Liver (tissue), 10 donors: ENCODE measurements at places on chromosomes 3 and 15. TPM values are rescaled to one million over a fixed set of nuclear protein-coding genes. Genes with fewer than 3 reads are reported as not detected.

GRCh38 chr15:75335705-75336355, at the start of gene COMMD4:
COMMD4 (plus strand) TSS chr15:75336063; CDS start chr15:75336090, 27 bp downstream.
- H3K36me3 ChIP-seq: peaks cover 8% of the 10 kb centered on the region
- H3K27ac ChIP-seq: peak within 1 kb of the TSS; percentile 32
- DNase-seq: peak; percentile 90
- H3K27me3 ChIP-seq: no peaks in the 10 kb centered on the region
- H3K4me1 ChIP-seq: peaks cover 18% of the 10 kb centered on the region

GRCh38 chr3:33775363-33775762, 23.1 kb upstream of the PDCD6IP start:
- no peaks in the 10 kb centered on the region for H3K27me3 ChIP-seq
- no peak overlapping the region for H3K4me3 ChIP-seq
- no peak overlapping the region for H3K27ac ChIP-seq
- H3K36me3 ChIP-seq: no peaks in the 10 kb centered on the region
- H3K4me1 ChIP-seq: no peaks in the 10 kb centered on the region

DNA sequence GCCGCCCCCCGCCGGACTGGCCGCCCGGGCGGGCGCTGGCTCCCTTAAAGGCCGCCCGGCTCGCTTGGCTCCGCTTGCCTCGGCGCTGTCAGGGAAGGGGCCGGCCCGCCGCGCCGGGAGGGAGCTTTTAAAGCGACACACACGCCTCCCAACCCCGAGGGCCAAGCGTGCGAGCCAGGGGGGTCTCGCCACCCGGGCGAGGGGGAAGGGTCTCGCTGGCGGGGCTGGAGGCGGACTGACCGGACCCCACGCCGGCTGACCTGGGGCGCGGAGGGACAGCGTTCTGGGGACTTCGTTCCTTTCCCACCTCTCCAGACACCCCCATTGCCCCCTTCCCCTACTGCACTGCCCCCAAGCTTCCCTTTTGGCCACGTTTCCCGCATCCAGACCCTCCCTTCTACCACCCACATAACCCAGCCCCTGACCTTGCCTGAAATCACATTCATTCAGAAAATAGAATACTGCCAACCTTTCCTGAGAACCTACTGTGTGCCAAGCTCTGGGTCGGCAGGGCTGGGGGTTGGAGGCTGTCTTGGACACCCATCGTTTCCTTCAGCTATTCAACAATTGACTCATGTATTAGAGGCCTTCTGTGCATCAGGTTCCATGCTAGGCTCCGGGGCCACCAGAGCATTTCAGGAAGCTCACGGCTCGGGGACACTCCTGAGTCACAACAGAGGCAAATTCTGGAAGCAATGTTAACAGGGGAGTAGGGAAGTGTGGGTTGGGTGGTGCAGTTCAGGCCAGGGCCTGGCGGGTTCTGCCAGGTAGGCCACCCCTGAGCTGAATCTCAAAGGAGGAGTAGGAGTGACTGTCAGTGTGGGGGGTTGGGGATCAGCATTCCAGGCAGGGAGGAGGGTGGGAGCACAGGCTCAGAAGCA, at the start of gene INSYN1:
Gene INSYN1 (minus strand): TSS at position 102 of the 881 bp plus-strand sequence. CDS start 2,221 bp downstream, outside the sequence.
- H3K4me1 ChIP-seq: peaks cover 4% of the 10 kb centered on the region
- no peak within 1 kb of the TSS for H3K27ac ChIP-seq
- H3K4me3 ChIP-seq: peak within 1 kb of the TSS; percentile 57
- no peak for DNase-seq
- no peaks in the 10 kb centered on the region for H3K36me3 ChIP-seq

GRCh38 chr3:123025642-123026521, 1.7 kb downstream of the SEMA5B start:
- no peaks in the 10 kb centered on the region for H3K36me3 ChIP-seq
- H3K27me3 ChIP-seq: no peaks in the 10 kb centered on the region
- peaks cover 31% of the 10 kb centered on the region for H3K4me1 ChIP-seq
- H3K27ac ChIP-seq: no peak overlapping the region

GRCh38 chr3:23548706-23549105, 257.0 kb upstream of the UBE2E1 start:
- H3K27ac ChIP-seq: no peak overlapping the region
- no peaks in the 10 kb centered on the region for H3K36me3 ChIP-seq
- no peaks in the 10 kb centered on the region for H3K4me1 ChIP-seq
- no peak for DNase-seq
- no peaks in the 10 kb centered on the region for H3K27me3 ChIP-seq

DNA sequence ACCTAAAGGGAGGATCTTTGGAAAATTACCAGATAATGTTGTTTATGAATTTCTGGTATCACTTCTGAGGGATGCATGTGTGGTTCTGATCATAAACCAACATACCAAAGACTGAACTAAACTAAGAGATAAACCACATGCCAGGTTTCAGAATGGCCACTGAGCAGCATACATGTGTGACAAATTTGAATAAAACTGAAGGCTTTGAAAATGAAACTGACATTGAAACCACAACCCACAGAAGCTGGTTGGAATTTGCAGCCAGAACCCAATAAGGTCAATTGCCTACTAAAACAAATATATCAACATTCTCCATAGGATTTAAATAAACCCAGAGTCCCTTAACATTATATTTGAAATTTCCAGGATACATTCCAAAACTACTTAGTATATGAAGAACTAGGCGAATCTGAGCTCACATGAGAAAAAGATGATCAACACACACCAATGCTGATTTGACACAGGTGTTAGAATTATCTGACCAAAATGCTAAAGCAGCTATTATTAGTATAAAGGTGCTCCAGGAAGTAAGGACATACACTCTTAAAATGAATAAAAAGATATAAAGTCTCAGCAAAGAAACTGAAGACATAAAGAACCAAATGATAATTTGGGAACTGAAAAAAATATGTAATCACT, 125.0 kb downstream of the ZNF280D start:
- H3K4me3 ChIP-seq: no peak overlapping the region
- no peaks in the 10 kb centered on the region for H3K27me3 ChIP-seq
- no peaks in the 10 kb centered on the region for H3K36me3 ChIP-seq
- H3K27ac ChIP-seq: no peak overlapping the region

GRCh38 chr3:97815149-97815917, 6.5 kb upstream of the CRYBG3 start:
- no peak overlapping the region for H3K27ac ChIP-seq
- no peak overlapping the region for H3K4me3 ChIP-seq
- H3K36me3 ChIP-seq: no peaks in the 10 kb centered on the region
- no peaks in the 10 kb centered on the region for H3K27me3 ChIP-seq

DNA sequence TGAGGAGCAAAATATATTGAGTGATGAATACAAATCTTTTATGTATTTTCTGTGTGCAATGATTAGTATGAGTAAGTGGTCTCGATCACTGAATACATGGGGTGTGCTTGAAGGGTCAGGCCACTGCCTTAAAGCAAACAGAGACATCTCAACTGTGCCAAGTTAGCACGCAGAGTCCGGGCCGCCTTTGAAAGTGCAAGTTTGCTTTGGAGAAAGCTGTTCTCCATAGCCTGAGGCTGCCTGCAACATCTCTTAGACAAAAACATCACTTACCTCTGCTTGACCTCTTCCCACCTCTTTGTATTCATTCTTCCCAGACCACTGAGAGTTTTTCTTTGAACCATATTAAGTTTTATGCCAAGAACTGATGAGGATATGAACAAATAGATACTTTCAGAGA, 267.0 kb downstream of the ZBTB20 start:
- H3K4me3 ChIP-seq: no peak overlapping the region
- DNase-seq: no peak
- H3K4me1 ChIP-seq: peaks cover 26% of the 10 kb centered on the region
- no peak overlapping the region for H3K27ac ChIP-seq
- H3K36me3 ChIP-seq: no peaks in the 10 kb centered on the region
- H3K27me3 ChIP-seq: no peaks in the 10 kb centered on the region

- H3K4me3 ChIP-seq: no peak within 1 kb of the TSS
- no peaks in the 10 kb centered on the region for H3K4me1 ChIP-seq
- no peak within 1 kb of the TSS for H3K27ac ChIP-seq
- no peaks in the 10 kb centered on the region for H3K27me3 ChIP-seq
- H3K36me3 ChIP-seq: no peaks in the 10 kb centered on the region
Measured at GRCh38 chr3:184096811-184097383, at the start of gene HTR3E. HTR3E (plus strand) TSS chr3:184097064; CDS start chr3:184097530, 466 bp downstream.

- DNase-seq: no peak
- no peaks in the 10 kb centered on the region for H3K27me3 ChIP-seq
- H3K4me3 ChIP-seq: no peak overlapping the region
- H3K27ac ChIP-seq: no peak overlapping the region
- H3K36me3 ChIP-seq: no peaks in the 10 kb centered on the region
Measured at GRCh38 chr3:194323785-194324735, 27.1 kb downstream of the CPN2 start.

GRCh38 chr3:56800130-56800831, 1.5 kb downstream of the ARHGEF3 start:
- no peak for DNase-seq
- no peaks in the 10 kb centered on the region for H3K27me3 ChIP-seq
- no peaks in the 10 kb centered on the region for H3K36me3 ChIP-seq
- peak overlapping the region; percentile 64 for H3K4me3 ChIP-seq
- no peaks in the 10 kb centered on the region for H3K4me1 ChIP-seq
- H3K27ac ChIP-seq: no peak overlapping the region

DNA sequence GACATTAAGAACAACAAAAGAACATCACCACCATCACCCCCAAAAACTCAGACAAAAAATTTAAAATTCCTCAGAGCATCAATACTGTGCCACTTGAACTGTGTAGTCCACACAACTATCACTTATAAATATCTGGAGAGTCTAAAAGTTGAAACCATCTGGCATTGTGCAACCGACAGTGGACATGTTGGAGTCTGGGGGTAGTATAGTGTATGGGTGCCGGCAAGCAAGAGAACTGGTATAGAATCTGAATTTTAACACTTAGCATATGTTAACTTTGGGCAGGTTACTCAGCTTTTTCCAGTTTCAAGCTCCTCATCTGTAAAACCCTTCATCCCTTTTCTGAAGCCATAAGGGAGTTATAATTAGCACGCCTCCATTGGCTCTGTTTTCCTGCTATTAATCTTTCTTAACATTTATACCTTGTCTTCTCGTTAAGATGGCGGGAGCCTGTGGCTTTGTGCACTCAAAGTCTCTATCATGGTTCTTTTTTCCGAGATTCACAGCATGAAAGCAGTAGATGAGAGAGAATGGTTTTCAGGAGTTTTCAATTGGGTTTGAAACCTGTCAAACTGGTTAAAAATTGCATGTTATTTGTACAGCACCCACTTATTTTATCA, 255.7 kb upstream of the TBL1XR1 start:
- no peaks in the 10 kb centered on the region for H3K36me3 ChIP-seq
- H3K4me3 ChIP-seq: no peak overlapping the region
- no peak for DNase-seq
- peaks cover 4% of the 10 kb centered on the region for H3K4me1 ChIP-seq

DNA sequence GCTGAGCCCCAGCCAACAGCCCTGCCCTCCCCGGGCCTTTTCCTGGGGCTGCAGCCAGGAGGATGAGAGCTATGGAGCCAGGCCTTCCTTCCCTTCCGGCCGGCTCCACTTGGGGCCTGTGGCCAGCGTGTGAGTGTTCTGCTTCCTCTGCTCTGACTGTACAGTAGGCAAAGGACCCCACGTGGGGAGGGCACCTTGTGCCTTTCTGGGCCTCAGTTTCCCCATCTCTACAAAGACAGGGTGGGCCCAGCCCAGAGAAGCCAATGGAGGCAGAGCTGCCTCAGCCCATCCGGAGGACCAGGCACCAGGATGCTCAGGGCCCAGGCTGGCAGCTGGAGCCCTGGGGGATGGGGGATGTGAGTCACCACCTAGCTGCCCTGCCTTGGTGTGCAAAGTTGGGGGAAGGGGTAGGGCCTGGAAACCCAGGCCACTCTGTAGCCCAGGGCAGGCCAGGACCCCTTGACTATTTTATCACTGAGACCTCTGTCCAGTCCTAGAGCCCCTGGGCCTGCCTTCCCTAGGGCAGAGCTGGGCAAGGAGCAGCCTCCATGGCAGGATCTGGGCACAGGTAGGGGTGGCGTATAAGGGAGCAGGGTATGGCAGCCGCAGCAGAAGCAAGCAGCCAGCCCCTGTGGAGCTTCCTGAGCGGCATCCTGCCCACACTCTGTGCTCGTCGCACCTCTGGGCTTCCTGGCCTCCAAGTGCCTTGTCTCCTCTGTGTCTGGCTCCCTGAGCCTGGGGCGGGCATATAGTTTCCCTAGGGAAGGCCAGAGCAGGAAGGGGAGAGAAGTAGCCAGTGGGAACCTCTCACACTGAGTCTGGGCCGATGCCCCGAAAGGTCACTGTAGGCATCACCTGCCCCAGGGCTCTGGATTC, 1.8 kb downstream of the PSTPIP1 start:
- DNase-seq: no peak
- no peaks in the 10 kb centered on the region for H3K4me1 ChIP-seq
- no peak overlapping the region for H3K4me3 ChIP-seq
- peak overlapping the region; percentile 0 for H3K27ac ChIP-seq
- H3K36me3 ChIP-seq: no peaks in the 10 kb centered on the region

DNA sequence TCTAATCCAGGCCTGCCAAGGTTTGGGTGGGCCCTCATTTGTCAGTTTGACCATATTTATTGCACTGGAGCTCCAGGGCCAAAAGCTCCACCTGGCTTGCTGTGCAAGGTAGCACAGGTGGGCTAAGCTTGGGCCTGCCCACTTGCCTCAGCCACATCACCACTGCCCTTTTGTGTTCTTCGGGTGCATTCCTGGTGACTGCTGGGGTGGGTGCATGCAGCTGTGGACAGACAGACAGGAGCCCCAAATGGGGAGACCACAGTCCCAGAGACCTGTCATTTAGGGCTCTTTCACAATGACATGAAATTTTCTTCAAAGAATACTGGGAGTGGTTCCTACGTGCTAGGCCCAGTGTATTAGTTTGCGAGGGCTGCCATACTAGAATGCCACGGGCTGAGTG, 2.7 kb downstream of the MESP2 start:
- no peak for DNase-seq
- H3K27ac ChIP-seq: no peak overlapping the region
- no peaks in the 10 kb centered on the region for H3K36me3 ChIP-seq
- H3K27me3 ChIP-seq: no peaks in the 10 kb centered on the region
- H3K4me3 ChIP-seq: no peak overlapping the region

Gene MKRN2
- total RNA-seq: 12.9 TPM

Gene CLDN11
- 3.3 TPM for total RNA-seq

Gene CSPG4
- total RNA-seq: 1.2 TPM

Gene CYP1A2
- total RNA-seq: 32.5 TPM

Gene FBXW12
- not detected for total RNA-seq

Gene SCAANT1
- not detected for total RNA-seq

Gene SLC12A6
- 17.8 TPM for total RNA-seq

Gene SLC9C1
- total RNA-seq: 0.28 TPM

Gene SLC22A14
- total RNA-seq: 0.17 TPM

Gene C3orf49
- not detected for total RNA-seq
